ENCODE measurements at places on chromosomes 2 and 18.

GRCh38 chr18:48179001-48179400, 230.2 kb downstream of the ZBTB7C start:
- DNase-seq = no peak

- no peak for DNase-seq
Observed at GRCh38 chr2:11775384-11775783, 29.0 kb downstream of the LPIN1 start.

- DNase-seq = no peak
Observed at GRCh38 chr2:12062053-12062395, 315.6 kb downstream of the LPIN1 start.

DNA sequence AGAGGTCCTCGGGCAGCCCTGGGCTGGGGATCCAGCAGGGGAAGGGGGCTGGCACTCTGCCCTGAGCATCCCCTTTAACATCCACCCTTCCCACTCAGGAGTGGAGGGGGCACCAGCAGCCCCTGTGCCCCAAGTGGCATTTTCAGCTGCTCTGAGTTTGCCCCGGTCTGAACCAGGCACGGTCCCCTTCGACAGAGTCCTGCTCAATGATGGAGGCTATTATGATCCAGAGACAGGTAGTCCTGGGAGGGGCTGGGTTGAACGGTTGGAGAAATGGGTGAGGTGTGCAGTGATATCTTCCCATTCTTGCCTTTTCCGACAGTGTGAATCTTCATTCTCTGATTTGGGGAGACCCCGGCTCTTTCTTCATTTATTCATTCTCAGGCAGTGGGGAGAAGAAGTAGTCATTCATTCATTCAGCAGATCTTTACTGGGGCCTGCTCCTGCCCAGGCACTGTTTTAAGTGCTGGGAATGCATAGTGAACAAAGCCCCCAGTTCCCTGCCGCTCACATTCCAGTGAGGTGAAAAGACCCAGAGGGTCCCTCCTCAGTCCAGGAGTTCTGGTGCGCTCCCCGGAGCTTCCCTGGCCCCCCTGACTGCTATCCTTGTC, 1.4 kb upstream of the KHK start:
- DNase-seq = no peak

DNA sequence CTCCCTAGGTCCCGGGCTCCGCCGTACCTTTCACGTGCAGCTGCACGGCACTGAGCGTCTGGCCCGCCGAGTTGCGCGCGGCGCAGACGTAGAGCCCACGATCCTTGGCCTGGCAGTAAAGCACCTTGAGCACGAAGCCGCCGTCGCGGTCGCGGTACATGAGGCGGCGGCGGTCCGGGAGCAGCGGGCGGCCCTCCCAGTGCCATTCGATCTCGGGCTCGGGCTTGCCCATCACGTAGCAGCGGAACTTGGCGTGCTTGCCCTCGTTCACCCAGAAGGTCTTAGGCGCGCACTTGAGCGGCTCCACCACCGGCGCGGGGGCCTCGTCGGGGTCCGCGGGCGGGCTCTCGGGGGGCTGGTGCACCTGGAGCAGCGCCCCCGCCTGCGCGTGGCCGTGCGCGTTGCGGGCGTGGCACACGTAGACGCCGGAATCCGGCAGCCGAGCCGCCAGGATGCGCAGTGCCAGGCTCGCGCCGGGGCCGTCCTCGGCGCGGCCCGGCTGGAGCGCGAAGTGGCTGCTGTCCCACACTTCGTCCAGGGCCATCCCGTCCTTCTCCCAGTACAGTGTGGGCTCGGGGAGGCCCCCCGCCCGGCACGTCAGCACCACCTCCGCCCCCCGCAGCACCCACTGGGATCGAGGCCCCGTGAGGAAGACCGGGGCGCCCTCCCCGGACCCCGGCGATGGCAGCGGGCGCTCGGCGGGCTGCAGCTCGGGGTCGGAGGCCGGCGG, 980 bp downstream of the OBSL1 start:
- no peak for DNase-seq

GRCh38 chr2:74498500-74499266, 720 bp downstream of the LBX2 start:
- no peak for DNase-seq

DNA sequence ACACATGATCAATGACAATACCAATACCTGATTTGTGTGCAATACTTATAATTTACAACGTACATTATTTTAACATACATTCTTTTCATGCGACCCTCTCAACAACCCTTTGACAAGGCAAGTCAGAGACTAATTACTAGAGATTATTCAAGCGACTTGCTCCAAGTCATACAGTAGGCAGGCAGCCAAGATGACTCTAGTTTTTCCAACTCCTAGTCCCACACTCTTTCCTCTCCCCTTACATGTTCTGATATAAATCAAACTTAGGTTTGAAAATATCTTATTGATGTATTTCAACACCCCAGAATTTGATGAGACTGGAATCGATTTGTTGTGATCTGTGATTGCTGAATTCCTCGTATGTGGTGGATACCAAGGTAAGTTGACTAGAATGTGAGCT, 8.0 kb upstream of the CYP27C1 start:
- no peak for DNase-seq

GRCh38 chr2:28600181-28600580, 104.3 kb downstream of the PLB1 start:
- no peak for DNase-seq

DNA sequence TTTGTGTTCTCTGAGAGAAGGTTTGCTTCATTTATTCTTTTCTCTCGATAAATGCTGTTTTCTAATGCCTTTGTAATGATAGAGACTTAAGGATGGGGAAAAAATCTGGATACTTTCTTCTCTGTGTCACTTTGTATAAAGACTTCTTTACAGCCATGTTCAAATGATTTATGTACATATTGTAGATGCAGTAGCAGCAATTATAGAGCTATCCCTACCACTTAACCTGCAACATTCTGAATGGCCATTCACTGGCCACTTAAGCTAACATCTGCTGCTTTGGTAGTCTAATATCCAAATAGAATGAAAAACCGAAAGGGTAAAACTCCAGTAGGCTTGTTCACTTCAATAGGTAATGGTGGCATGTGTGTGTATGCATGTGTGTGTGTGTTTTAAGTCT, 97.8 kb downstream of the CSRNP3 start:
- DNase-seq = no peak

GRCh38 chr2:75055820-75056675, 97.6 kb downstream of the POLE4 start:
- DNase-seq = no peak

GRCh38 chr2:215461836-215462532, 26.1 kb upstream of the FN1 start:
- no peak for DNase-seq

GRCh38 chr18:34048423-34048822, 176.3 kb downstream of the NOL4 start:
- no peak for DNase-seq

DNA sequence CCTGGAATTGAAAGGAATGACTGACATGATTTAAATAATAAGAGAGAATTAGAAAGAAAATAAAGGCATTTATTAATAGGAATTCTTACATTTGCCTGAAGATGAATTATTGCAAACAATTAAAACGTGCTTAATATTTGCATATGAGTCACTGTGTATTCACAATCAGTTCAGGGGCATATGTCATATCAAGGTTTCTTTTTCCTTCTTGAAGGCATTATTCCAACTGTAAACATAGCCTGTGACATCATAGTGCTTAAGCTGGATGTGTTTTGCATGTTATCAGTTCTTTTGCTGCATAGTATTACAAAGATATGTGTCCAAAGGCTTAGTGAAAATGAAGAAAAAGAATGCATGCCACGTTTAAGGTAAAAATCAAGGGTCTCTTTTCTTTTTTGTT, 80.8 kb downstream of the MEIS1 start:
- DNase-seq = no peak

DNA sequence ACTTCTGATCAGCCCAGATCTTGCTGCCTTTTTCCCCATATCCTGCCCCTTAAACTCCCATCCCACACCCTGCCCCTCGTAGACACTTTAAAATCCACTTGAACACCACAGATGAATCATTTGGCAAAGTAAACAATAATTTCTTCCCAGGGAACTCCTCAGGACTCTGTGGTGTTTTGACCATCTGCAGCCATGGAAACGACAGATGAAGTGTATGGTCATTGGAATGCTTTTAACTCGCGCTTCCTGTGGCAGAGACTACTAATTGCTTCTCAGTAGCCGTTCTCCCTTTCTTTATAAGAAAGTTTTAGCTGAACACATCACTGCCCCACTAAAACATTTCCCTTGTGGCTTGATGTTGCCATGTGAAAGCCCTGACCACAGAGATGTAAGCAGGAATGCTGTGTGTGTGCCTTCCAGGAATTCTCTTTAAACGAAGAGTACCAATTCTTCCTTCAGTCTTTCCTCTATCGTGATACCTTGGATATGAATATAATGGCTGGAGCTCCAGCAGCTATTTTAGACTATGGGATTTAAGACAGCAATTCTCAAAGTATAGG, 92.7 kb upstream of the PARD3B start:
- peak; percentile 8 for DNase-seq

DNA sequence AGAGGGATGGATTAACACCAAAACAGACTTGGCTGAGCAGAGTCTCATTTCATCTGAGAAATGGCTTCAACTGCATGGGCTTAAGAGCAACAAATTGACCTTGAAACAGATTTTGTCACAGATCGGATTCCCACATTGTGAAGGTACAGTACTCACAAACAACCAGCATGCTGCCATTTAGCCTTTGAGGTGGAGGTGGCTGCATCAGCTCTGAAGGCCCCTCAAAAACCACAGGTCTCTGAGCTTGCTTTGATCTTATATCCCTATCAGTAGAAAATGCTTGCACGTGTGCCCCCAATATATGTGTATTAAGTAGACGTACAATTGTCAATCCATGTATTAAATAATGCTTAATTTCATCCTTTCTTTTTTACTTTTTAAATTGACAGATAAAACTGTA, 6.2 kb downstream of the VWA3B start:
- DNase-seq = no peak

DNA sequence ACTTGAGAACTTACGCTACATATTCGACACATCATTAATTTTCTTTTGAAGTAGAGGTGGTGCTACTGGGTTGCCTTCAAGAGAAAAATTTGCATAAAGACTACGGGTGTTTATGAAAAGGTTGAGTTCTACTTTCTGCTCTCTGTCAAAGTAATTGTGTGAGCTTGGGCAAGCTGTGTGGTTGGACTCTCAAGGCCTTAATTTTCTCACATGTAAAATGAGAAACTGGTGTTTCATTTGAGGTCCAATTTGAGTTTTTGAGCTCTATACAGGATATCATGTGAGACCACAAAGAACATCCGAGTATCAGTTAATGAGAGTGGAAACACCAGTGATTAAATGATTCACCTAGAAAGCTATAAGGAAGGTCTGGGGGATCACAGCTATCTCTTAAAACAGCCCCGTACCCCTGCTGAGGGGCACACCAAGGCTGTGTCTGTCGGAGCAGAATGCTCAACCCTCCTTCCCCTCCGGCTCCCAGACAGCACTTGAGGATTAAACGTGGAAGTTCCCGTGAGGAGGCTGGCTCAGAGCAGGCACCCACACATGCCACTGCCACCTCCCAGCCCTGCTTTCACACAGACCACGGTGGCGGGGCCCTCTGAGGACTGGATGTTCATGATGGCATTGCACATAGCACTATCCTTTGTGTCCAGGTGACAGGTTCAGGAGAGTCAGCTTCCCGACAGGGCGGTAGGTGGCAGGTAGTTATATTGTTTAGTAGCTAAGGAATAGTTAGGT, 191.8 kb downstream of the RNF144A start:
- DNase-seq = no peak

DNA sequence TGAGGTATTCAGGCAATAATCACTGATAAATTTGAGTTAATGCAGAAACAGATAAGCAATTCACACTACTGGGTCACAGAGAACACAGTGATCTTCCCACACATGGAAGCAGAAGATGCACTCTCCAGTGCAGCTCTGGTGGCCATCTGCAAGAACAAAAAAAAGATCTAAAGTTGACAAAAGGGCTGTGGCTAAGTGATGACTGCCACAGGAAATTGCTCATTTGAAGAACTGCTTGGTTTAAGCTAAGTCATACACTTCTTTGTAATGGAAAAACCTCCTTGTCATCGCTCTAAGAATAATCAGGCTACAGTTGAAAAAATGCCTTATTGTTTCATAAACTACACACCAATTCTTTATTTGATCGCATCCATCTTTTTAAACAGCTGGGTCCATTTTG, 115.1 kb downstream of the DTNB start:
- DNase-seq = peak; percentile 29

- no peak for DNase-seq
Observed at GRCh38 chr2:240869956-240870875, 1.6 kb downstream of the AGXT start.

- no peak for DNase-seq
Observed at GRCh38 chr2:196415384-196415783, 224.1 kb upstream of the CCDC150 start.

DNA sequence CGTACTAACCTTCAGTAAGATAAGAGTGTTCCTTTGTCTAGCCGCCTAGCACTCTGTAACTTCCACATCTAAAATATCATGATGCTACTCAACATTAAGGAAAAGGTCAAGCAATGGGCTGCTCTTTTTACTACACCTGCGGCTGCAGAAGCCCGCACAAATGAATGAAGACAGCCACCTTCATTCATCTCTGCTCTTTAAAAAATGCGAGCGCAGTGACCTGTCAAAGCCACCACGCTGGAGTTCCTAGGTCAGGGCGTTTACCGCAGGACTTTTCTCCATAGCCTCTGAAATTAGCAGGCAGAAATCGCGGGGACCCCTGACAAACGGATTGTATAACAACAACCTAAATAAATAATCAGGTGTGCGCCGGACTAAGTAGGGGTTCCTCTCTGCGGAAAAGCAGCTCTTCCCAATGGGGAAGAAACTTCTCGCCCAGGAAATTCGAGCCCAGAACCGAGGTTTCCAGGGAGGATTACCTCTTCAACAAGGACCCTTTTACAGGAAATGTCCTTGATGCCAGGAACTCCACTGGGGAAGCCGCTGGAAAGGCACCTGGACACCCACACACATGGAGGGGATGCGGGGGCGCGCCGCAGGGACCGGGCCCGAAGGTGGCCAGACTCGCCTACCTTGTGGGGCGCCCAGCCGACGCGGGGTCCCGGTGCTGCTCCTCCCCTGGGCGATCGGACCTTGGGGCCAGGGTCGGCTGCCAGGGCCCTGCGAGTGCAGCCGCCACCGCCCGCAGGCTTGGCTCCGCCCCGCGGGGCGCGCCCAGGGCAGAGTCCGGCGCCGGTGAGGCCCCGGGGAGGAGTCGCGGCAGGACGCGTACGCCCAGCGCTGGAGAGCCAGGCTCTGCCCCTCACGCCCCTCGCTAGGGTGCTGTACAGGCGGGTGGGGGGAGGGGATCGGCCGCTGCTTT, at the start of gene CCDC68:
Gene CCDC68, minus strand, starts transcription at position 758 of the 922 bp plus-strand sequence. CDS start 16,670 bp downstream, outside the sequence.
- no peak for DNase-seq

Measured in SK-MEL-5 (cell line).